Regular cardiac myocyte (primary cell): ENCODE measurements at places on chromosomes 1 and 21. TPM values are rescaled to one million over a fixed set of nuclear protein-coding genes. Genes with fewer than 3 reads are reported as not detected.

Gene PKP1
- under 0.01 and 0.19 TPM in 2 replicates for total RNA-seq

Gene SDC3
- 6.9 and 10.1 TPM in 2 replicates for total RNA-seq

Gene DISP3
- under 0.01 TPM in 1 of 2 replicates, not detected in the other for total RNA-seq

Gene SH3BGRL3
- total RNA-seq: 20.9 and 22.8 TPM in 2 replicates

Gene AMIGO1
- total RNA-seq: 0.58 and 1.7 TPM in 2 replicates

Gene RWDD3
- 13.0 and 13.8 TPM in 2 replicates for total RNA-seq

Gene TNN
- total RNA-seq: not detected in 2 replicates

Gene TCEA3
- 2.9 and 10.7 TPM in 2 replicates for total RNA-seq

Gene PTPRU
- total RNA-seq: 5.0 and 9.3 TPM in 2 replicates

Gene FAM76A
- 10.5 and 14.9 TPM in 2 replicates for total RNA-seq

Gene KIF21B
- 0.19 and 0.28 TPM in 2 replicates for total RNA-seq

Gene TADA1
- 11.8 and 12.5 TPM in 2 replicates for total RNA-seq

Gene CADM3
- total RNA-seq: 0.28 TPM in 1 of 2 replicates, not detected in the other

Gene MROH9
- 0.38 and 0.85 TPM in 2 replicates for total RNA-seq

Gene PDE9A
- 1.3 and 2.0 TPM in 2 replicates for total RNA-seq

Gene ELF3
- total RNA-seq: 0.77 and 2.5 TPM in 2 replicates

Gene PM20D1
- total RNA-seq: under 0.01 TPM in 2 replicates

Gene LRRC38
- total RNA-seq: 0.28 and 0.77 TPM in 2 replicates

Gene GBP4
- 1.1 and 2.3 TPM in 2 replicates for total RNA-seq

Gene RCC1
- 71.6 and 114 TPM in 2 replicates for total RNA-seq

Gene KCNA2
- under 0.01 TPM in 1 of 2 replicates, not detected in the other for total RNA-seq

Gene LCE2C
- total RNA-seq: not detected in 2 replicates

Gene ADCY10
- 0.19 and 0.56 TPM in 2 replicates for total RNA-seq

Gene KCNJ10
- total RNA-seq: not detected in 2 replicates

Gene FCER1G
- 0.38 TPM in 1 of 2 replicates, not detected in the other for total RNA-seq

Gene MSH4
- 0.38 and 1.4 TPM in 2 replicates for total RNA-seq

Gene ALG14
- 1.1 and 3.1 TPM in 2 replicates for total RNA-seq

Gene SYDE2
- 4.6 and 5.1 TPM in 2 replicates for total RNA-seq

Gene KIAA1614
- total RNA-seq: 2.9 and 4.5 TPM in 2 replicates

Gene NR1I3
- total RNA-seq: not detected in 2 replicates

Gene PSMG1
- 40.6 and 95.3 TPM in 2 replicates for total RNA-seq

Gene GPR3
- 0.56 and 0.58 TPM in 2 replicates for total RNA-seq

Gene SMCP
- total RNA-seq: not detected in 2 replicates

Gene CHODL
- total RNA-seq: not detected in 2 replicates

Gene TMPRSS15
- not detected in 2 replicates for total RNA-seq

Gene DNASE2B
- not detected in 2 replicates for total RNA-seq

Gene OR2T29
- total RNA-seq: not detected in 2 replicates

Gene TMEM222
- total RNA-seq: 17.1 and 22.6 TPM in 2 replicates

Gene A3GALT2
- 0.28 TPM in 1 of 2 replicates, not detected in the other for total RNA-seq

Gene UMODL1
- total RNA-seq: under 0.01 TPM in 1 of 2 replicates, not detected in the other

Gene SPRR1B
- not detected in 2 replicates for total RNA-seq

Gene RNPEP
- total RNA-seq: 63.8 and 79.8 TPM in 2 replicates

Gene LRRN2
- total RNA-seq: not detected in 2 replicates

Gene ZFP69B
- total RNA-seq: 2.8 and 4.2 TPM in 2 replicates

Gene LCE1A
- total RNA-seq: not detected in 2 replicates

Gene OR2W3
- total RNA-seq: 0.58 TPM in 1 of 2 replicates, not detected in the other

Gene HRNR
- not detected in 2 replicates for total RNA-seq

Gene MXRA8
- 121 and 141 TPM in 2 replicates for total RNA-seq

Gene MYOG
- total RNA-seq: not detected in 2 replicates

Gene NBPF4
- total RNA-seq: not detected in 2 replicates

Gene WDR64
- not detected in 2 replicates for total RNA-seq
